Activated CD8-positive, alpha-beta memory T cell treated with anti-CD3 and anti-CD28 coated beads for 1 hour (primary cell): ENCODE measurements at places on chromosomes 4 and X.

- no peak for DNase-seq
Measured at GRCh38 chr4:84901740-84902281, 64.7 kb downstream of the WDFY3 start.

DNA sequence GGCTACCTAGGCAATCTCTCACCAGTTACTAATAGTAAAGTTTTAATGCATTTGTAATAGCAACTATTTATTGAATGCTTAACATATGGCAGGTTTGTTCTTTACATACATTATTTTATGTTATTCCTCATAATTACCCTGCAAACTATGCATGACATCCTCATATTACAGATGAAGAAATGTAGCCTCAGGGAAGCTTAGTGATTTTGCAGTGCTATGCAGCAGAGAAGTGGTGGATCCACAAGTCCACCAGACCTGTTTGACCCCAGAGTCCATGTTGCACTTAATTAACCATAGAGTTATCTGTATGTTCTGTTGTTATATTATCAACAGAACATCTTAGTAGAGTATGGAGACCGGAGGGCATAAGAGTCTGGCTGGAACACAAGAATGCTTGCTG is 78.7 kb downstream of the TRPC5 start:
- DNase-seq: no peak

DNA sequence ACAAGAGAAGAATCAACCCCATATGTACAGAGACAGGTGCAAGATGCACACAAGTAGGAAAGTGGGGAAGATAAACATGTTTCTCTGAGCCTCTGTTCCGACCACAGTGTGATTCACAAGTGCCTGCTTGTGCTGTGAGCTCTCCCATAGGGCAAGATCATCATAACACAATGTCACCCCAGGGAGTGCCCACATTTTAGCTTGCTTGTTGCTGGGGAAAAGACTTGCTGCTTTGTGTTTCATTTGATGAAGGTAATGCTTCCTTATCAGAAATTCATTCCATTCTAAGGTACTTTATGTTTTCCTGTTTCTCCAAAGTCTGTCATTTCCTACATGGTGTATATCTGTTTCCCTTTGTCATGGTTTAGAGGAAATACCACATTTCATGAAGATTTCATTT is 304.5 kb upstream of the DIPK2B start:
- DNase-seq: no peak

GRCh38 chr4:113499696-113500095 is 261.8 kb downstream of the CAMK2D start:
- no peak for DNase-seq

DNA sequence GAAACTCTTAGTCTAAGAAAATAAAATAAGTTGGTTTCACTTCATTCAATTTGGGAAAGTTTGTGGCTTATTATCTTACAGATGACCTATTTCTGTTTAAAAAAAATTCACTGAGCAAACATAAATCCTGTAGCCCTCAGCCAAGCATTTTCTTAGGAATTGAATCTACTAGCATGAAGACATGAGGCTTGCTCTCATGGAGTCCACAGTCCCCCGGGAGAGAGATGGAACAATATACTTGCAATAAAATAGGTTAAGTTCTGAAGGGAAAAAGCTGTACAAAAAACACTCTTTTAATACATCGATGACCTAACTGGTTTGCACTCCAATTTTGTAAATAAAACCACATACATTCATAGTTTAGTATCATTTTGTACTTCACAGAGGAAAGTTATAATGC is 642.6 kb upstream of the FAM241A start:
- DNase-seq: no peak

- DNase-seq: no peak
Measured at GRCh38 chrX:253451-254297, 27.5 kb upstream of the PLCXD1 start.

- DNase-seq: no peak
Measured at GRCh38 chr4:173489514-173489913, 40.5 kb downstream of the HAND2 start.

DNA sequence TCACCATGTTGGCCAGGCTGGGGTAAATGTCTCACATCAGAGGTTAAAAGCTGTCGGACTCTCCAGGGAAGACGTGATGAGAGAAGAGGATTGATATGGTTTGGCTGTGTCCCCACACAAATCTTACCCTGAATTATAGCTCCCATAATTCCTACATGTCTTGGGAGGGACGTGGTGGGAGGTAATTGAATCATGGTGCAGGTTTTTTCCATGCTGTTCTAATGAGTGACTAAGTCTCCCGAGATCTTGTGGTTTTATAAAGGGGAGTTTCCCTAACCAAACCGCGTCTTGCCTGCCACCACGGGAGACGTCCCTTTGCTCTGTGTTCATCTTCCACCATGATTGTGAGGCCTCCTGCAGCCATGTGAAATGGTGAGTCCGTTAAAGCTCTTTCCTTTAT is 64.4 kb downstream of the ASMT start:
- DNase-seq: no peak

GRCh38 chr4:160110891-160111290 is 1008.0 kb downstream of the RAPGEF2 start:
- DNase-seq: no peak

GRCh38 chr4:6273661-6273990 is 4.0 kb downstream of the WFS1 start:
- DNase-seq: no peak

DNA sequence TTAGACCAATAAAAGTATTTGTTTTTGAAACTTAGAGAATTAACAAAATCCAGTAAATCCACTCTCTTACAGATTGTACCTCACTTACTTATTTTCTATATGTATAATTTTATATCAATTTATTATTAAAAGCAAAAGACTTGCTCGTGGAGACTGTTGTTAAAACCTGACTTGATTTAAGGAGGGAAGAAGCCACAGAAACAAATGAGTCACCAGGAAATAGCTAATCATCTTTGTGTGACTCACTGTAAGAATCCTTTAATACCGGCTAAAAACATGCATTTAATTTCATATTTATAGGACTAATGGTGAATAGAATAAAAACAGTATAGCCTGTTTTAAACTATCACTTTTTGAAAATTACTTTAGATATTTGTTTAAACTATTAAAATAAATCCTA is 29.9 kb upstream of the UBE2NL start:
- DNase-seq: no peak

- no peak for DNase-seq
Measured at GRCh38 chr4:80535551-80535950, 200.0 kb downstream of the CFAP299 start.

DNA sequence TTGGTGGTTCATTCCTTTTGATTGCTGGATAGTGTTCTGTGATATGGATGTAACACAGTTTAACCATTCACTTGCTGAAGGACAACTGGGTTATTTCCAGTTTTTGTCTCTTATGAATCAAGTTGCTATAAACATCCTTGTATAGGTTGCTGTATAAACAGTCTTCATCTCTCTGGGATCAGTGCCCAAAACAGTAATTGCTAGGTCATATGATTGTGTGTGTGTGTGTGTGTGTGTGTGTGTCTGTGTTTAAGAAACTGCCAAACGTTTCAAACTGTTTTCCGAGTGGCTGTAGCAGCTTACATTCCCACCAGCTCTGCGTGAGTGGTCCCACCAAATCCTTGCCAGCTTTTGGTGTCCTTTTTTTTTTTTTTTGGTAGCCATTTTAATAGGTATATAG is 60.4 kb downstream of the F11 start:
- no peak for DNase-seq

GRCh38 chrX:130728208-130728607 is 174.8 kb downstream of the ENOX2 start:
- DNase-seq: no peak

DNA sequence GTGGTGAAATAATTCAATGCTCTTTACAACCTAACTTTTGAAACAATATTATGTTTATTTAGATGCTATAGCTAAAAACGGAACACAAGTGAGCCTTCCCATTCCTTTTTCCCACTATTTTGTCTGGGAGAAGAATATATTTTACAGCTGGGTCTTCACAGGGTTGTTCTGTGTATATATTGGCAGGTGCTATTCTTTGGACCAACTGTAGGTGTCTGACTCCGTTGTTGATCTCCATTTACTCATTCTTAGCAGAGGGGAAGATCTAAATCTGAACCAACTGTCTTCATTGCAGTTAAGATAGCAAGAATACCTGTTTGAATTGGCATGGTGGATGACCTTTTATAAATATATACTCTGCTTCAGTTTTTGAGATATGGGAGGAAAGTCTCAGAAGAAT is 257.4 kb downstream of the CFAP299 start:
- DNase-seq: no peak

DNA sequence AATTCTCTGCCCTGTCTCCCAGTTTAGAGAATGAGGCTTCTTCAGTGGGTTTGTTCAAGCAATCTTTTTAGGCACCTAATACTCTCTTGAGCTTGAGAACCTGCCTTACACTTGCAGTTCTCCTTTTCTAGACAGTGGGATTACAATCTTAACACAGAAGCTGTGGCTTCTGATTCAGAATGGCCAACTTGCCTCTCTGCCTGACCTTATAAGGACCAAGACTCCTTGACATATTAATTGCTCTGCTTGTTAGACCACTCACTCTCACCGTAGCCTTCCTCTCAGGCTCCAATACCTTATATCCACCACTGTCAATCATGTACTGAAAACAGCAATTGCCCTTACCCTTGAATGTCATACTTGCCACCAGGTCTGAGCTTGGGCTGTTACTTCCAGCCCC is 338.7 kb upstream of the MAOA start:
- no peak for DNase-seq

DNA sequence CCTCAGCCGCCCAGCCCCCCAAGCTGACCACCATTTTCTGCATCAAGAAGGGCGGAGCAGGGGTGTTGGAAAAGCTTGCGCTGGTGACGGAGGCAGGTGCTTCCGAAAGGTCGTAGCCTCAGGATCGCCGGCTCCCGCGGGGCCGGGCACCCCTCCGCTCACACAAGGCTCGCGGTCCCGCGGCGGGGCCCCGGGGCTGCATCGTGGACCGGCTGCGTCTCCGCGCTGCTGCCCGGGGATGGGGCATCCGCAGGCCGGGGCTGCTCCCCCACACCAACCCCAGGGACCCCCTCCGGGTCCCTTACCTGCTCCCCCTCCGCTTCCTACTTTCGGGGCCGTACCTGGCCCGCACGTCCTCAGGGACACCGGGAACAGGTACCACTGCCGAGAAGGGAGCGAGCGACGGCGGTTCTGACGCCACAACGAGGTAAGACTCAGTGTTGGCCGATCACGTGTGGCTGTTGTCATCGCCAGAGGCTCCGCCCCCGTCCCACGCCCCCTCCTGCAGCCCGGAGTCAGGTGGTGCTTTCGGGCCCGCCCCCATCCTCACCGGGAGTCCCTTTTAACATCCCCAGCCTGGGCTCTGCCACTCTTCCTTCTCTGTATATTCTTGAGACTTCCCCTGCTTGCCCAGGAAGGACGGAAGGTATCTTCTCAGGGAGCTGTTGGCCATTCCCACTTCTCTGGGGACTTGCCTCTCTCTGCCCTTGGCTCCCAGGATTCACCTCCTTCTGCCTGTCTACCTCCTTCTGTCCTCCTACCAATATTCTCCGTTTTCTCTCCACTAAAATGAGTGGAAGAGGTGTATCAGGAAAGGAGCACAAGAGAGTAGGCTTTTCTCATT is at the start of gene BEX2:
Gene BEX2 (minus strand): TSS at position 436 of the 844 bp plus-strand sequence. CDS start 1,014 bp downstream, outside the sequence.
- peak; percentile 69 for DNase-seq

DNA sequence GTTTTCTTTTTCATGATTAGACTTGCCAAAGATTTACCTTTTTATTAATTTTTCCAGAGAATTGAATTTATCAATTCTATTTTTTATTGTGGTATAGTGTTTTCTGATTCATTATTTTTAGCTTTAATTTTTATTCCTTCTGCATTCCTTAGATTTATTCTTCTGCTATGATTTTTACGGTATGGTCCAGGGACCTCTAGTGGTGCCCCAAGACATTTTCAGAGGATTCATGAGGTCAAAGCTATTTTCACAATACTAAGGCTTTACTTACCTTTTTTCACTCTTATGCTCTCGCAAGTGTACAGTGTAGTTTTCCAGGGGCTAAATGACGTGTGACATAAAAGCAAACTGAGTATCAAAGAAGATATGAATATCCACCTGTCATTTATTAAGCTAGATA is 8.0 kb downstream of the RADX start:
- no peak for DNase-seq

- DNase-seq: no peak
Measured at GRCh38 chr4:152436384-152436783, 99.5 kb downstream of the FBXW7 start.

DNA sequence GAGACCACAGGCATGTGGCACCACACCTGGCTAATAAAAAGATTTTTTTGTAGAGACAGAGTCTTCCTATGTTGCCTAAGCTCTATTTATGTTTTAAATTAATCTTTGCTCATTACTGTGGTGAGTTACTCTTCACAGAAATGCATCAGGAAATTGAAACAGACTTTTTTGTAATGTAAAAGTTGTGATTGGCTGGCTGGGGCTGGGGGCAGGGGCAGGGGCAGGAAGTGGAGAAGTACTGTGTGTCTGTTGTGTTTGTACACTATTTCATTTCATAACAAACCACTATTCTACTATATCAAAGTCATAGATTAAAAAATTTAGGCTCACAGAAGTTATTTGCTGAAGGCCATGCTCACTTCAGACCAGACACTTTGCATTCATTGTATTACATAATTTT is 19.1 kb upstream of the ABRAXAS1 start:
- DNase-seq: no peak

DNA sequence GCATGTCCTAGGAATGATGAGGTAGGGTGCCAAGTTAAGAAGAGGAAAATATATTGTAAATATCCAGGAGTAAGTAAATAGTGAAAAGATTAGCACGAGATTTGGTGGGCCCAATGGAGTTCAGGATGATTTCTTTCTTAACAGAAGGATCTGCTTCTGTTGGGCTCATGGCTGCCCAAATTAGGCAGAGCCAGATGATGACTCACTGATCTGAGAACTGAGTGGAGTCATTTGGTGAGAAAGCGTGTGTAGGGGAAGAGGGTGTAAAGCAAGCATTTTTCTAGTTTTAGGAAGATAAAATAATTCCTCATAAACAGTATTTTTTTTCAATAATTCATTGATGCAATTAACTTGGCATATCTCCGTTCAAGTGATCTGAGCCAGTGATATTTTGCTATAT is 1.6 kb downstream of the TBX22 start:
- no peak for DNase-seq

- DNase-seq: no peak
Measured at GRCh38 chr4:119097282-119097900, 38.2 kb upstream of the MYOZ2 start.

GRCh38 chr4:36326476-36327029 is 45.1 kb downstream of the DTHD1 start:
- DNase-seq: no peak

- DNase-seq: no peak
Measured at GRCh38 chrX:38095971-38096529, 89.7 kb downstream of the SYTL5 start.

DNA sequence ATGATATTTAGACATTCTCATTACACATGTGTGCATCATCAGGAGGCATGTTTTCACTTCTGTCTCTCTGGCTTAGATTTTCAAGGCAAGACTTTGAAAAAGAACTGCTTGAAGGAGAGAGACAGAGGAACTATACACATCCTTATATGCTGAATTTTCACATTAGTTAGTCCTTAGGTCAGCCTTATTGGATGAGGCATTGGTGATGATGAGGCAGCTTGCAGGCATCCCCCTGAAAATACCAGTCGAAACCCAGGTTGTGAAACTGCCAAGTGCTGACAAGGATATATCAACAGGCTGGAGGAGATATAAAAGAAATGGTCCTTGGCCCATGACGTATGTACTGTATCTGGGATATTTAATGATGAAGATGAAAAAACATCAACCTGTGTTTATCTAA is 297.2 kb upstream of the AADAT start:
- DNase-seq: no peak
